ENCODE measurements at places on chromosomes 16 and 17.

- DNase-seq, result no peak
Observed at GRCh38 chr17:27247071-27247957, 46.6 kb upstream of the WSB1 start.

DNA sequence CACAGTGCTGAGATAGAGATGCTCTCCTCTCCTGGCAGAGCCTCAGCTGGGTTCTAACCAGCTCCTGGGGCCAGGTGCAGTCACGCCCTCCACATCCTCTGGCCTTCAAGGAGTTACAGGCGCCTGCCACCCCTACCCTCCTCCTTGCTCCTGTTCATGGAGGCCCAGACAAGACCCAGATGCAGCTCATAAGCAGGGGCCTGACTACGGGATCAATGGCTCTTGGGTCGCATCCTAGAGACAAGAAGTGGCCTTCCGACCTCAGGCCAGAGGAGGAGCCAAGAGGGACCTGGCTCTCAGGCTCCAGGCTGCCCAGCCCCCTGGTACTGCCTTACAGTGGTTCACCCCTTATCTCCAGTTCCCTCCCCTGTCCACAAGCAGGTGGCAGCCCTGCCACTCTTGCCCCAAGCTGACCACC lies 23.0 kb downstream of the ARHGAP27 start:
- DNase-seq, result no peak

GRCh38 chr17:80099291-80100034 lies 1.9 kb upstream of the GAA start:
- no peak for DNase-seq

DNA sequence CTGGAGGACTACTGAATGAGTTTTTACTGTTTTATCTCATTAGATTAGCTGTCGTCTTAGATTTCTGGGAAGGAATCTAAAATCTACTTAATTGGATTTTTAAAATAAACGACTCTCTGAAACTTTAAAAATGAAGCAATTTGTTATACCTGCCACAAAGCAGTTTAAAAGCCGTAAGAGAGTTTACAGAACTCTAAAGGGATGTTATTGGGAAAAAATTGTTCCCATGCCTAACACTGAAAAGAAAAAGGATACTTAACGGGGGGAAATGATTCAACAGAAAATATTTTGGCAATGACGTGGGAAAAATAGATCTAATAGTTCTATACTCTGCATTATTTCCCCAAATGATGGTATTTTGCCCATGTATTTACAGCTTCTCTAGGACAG lies 27.0 kb downstream of the ARHGAP17 start:
- no peak for DNase-seq

DNA sequence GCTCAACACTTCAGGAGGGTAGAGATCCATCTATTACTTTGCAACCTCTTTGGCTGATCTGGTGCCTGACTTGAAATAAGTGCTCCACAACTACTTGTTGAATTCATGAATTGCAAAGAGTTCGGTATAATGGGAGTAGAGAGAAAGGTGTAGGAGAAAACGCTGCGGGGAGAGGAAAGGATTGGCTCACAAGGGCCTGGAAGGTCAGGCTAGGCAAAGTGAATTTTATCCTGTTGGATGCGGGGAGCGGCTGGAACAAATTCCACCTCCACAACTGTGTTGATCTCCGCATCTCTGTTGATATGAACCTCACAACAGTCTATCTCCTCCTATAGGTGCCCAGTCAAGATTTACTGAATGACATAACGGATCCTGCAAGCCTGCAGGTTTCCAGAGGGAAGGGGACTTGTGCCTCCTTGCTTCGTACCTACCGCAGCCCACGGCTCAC lies 684 bp downstream of the SLX4 start:
- no peak for DNase-seq

DNA sequence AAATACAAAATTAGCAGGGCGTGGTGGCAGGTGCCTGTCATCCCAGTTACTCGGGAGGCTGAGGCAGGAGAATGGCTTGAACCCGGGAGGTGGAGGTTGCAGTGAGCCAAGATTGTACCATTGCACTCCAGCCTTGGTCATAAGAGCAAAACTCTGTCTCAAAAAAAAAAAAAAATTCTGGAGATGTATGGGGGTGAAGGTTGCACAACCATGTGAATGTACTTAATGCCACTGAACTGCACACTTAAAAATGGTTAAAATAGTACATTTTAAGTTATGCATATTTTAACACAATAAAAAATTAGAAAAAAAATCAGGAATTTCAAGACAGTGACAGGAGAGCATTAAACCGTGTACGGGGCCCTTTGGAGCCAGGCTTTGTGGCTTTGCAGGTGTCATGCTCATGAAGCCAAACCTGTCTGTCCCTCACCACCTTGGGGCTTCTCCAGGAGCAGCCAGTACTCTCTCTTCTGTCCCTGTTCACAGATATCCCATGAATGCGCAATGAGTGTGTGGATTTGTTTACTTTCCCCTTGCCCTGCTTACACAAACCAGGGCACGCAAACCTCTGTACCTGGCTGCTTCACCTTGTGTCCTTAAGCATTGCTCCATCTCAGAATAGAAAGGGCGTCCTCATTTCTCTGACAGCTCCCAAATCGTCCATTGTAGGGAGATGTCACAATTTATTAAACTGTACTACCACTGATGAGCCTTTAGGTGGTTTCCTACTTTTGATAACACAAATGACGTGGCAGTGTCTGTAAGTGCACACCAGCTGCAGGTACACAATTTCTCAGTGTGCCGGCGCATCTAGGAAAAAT lies 58.2 kb upstream of the CBX4 start:
- no peak for DNase-seq

- no peak for DNase-seq
Observed at GRCh38 chr17:6554871-6555330, 1.5 kb downstream of the PITPNM3 start.

- no peak for DNase-seq
Observed at GRCh38 chr16:31423801-31424200, 4.4 kb downstream of the COX6A2 start.

- no peak for DNase-seq
Observed at GRCh38 chr16:83743720-83744119, 64.1 kb upstream of the HSBP1 start.

DNA sequence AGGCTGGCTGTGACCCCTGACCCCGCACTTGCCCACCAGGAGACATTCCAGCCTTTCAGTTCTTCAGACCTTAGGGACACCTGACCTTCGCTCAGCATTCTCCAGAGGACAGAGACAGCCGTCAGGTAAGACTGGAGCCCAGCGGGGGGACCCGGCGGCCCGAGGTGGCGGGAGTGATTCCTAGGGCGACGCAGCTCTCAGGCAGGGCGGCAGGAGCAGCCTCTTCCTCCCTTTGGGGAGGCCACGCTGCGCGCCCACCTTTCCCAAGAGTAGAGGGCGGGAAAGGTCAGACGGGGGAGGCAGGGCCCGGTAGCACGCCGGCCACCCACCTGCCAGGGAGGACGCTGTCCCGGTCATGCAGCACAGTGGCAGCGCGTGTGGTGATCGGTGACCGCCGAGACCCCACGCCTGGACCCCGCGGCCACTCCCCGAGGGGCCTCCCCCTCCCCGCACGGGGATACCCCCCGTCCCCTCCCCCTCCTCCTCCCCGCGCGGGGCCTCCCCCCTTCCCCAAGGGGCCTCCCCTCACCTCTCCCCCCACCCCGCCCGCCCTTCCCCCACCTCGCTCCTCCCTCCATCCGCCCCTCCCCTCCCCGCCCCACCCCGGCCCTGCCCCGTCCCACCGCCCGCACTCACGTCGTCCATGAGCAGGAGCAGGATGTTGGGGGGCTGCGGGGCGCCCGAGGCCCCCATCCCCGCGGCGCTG lies 472 bp downstream of the GALNS start:
- no peak for DNase-seq

DNA sequence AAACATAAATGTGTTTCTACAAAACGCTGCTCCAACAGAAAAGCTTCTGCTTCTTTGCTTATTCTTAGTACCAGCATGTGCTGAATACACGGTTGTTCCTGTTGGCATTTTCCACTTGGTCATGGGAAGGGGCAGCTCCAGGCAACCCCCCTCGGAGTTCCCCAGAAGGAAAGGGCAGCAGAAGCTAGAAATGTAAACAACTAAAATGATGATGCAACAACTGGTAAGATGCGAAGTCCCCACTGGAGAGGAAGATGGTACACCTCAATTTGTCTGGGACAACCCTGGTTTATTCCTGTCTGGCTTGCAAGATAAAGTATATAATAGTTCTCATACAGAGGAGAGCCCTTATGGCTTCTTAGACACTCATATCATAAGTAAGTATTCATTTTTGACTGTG lies 9.2 kb upstream of the CCL13 start:
- DNase-seq, result no peak

- DNase-seq, result no peak
Observed at GRCh38 chr17:1414634-1415033, 14.6 kb upstream of the YWHAE start.

DNA sequence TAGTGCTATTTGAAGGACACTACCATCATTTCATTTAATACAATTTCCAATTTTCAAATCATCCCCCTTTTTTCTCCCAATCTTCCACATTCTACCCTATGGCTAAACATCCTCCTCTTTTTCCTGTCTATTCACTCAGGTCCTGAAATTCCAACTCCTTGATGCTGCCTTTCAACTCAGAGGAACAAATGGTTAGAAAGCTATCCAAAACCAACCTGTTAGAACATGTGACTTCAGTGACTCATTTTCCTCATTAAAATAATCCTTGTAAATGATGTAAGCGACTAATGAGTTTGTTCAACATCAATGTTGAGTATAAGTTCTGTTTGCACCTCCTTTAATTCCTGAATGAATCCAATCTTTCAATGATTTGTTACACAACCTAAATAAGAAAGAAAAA lies 5.5 kb downstream of the PSMD12 start:
- DNase-seq, result no peak

GRCh38 chr17:16122697-16123434 lies 92.5 kb downstream of the NCOR1 start:
- no peak for DNase-seq

DNA sequence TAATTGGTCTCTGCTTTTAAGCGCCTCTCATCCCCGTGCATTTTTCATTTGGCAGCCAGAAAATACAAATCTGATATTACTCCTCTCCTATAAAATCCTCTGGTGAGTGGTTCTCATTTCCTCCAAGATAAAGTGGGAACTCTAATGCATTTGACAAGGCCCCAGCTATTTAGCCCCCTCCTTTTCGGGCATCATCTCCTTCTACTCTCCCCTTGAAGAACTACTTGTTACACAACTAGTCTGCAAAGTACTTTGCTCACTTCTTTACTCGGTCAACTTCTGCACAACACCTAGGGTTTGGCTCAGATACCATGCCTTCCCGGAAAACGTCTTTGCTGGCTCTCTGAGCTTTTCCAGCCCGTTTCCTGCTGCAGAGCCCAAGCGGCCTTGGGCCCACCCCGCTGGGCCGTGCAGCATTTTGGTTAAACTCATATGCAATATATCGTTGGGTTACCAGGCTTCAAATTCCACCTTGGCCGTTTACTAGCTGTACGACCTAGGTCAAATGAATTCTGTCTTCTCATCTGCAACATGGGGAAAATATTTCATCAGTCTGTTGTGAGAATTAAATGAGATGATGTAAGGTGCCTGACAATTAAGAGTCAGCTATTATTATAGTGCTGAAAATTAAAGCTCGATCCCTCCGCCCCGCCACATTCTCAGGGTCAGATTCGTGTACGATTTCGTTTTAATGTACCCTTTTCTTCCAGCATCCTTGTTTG lies 883 bp upstream of the TAF15 start:
- no peak for DNase-seq

GRCh38 chr16:31476303-31477219 lies 4.6 kb downstream of the TGFB1I1 start:
- DNase-seq, result peak; percentile 93

- no peak for DNase-seq
Observed at GRCh38 chr17:57536289-57536688, 208.8 kb downstream of the CCDC182 start.

DNA sequence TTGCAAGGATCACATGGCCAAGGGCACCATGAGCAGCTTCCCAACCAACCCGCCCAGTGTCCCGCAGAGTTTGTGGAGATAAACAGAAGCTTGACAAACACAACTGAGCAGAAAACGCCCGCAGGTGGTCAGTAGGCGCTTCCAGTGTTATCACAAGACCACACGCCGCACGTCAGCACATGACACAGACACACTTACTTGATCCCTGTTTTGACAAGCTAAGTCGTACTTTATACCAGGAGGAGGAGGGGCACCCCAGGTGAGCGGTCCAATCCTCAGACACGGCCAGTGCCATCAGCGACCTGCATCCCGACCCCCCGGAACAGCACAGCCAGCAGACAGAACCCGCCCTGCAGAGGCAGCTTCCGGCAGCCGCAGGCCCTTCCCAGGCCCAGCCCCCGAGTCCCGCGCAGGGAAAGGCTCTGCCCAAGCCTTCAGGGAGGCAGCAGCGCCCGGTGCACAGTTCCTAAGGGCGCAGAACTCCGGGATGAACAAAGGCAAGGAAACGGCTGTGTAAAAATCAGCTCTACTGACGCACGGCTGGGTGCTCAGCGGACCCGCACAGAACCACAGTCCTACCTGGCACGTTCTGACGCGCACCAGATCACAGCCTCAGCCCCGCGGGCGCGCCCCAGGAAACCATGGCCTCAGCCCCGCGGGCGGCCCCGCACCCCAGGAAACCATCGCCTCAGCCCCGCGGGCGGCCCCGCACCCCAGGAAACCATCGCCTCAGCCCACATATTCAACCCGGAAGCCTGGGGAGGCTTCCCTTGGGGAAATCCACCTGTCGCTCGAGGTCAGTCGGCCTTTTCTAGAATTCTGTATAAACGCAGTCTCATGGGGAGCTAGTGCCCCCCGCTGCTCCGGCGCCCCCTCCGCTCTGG lies 27.8 kb downstream of the AXIN1 start:
- peak; percentile 84 for DNase-seq

- DNase-seq, result no peak
Observed at GRCh38 chr16:75862098-75862386, 135.8 kb upstream of the CPHXL start.
